Substantia nigra (tissue), 51 donors: ENCODE measurements at places on chromosomes 6 and 20.

DNA sequence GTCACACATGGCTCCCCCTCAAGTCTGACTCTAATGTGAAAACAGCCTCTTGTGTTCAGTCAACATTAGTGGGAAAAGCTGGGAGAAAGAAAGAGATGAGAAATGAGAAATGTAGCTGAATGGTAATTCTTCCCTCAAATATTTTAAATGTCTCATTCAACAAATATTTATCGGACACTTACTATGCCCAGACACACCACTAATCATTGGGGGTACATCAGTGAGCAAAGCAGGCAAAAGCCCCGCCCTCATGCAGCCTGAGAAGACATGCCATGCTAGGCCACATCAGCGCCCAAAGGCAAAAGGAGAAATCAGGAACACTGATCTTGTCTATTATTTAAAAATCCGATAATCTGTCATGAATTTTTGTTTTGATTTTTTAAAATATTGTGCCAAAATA lies 89.9 kb upstream of the ASF1A start:
- DNase-seq, result no peak

DNA sequence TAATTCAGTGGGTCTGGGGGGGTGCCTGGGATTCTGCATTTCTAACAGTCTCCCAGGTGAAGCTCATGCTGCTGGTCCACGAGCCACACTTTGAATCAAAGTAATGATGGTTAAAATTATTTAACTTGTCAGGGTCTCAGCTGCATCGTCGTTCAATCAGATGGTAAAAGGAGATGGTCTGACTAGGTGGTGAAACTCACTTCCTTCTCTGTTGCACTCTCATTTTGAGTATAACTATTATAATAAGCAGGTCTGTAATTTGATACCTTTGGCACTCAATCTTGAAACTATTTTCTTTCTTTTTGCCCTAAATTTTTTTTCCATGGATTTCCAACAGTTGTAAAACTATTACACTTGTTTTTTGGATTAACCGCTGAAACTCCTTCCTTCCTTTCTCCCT lies 292.5 kb downstream of the FARS2 start:
- no peak for DNase-seq

- no peak for DNase-seq
These were observed 57.8 kb upstream of the TPD52L1 start for GRCh38 chr6:125095580-125096301.

GRCh38 chr6:11146117-11146826 lies 34.7 kb upstream of the ERVFRD-1 start:
- DNase-seq, result no peak

DNA sequence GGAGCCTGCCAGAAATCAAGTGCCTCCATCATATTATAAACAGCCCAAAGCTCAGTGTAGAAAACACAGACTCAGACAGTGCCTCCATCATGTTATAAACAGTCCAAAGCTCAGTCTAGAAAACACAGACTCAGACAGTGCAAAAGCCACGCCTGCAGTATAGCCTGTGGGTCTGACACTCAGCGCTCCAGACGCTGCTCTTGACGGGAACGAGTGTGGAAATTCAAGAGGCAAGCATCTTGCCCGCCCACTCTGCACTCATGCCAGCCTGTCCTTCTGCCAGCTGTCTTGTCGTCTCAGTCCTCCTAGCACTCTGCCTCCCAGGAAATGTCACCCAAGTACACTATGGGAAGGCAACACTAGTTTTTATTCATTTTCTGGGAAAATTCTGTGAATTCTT lies 274.2 kb upstream of the CDH4 start:
- no peak for DNase-seq

DNA sequence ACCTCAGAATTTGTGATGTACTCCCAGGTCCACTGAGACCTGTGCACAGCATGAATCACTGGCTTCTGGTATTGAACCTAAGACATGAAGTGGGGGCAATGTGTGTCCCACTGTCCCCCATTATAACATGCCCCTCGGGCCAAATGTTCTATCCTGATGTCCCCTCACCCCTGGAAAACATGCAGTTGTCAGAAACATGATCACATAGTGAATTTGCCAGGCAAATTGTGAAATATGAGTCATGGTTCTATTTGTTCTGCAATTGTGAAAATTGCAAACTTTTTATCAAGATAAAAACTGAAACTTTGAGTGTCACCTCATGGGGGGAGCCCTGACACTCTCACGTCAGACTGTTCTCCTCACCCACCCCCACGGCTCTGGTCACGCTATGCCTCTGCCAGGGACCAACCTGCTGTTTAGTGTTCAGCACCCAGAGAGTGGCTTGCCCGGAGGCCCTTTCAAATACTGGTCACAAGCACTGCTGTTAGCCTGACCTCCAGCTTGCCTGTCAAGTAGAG lies 305.3 kb downstream of the CLIC5 start:
- DNase-seq, result no peak

GRCh38 chr6:159257846-159258245 lies 88.6 kb downstream of the FNDC1 start:
- DNase-seq, result no peak

DNA sequence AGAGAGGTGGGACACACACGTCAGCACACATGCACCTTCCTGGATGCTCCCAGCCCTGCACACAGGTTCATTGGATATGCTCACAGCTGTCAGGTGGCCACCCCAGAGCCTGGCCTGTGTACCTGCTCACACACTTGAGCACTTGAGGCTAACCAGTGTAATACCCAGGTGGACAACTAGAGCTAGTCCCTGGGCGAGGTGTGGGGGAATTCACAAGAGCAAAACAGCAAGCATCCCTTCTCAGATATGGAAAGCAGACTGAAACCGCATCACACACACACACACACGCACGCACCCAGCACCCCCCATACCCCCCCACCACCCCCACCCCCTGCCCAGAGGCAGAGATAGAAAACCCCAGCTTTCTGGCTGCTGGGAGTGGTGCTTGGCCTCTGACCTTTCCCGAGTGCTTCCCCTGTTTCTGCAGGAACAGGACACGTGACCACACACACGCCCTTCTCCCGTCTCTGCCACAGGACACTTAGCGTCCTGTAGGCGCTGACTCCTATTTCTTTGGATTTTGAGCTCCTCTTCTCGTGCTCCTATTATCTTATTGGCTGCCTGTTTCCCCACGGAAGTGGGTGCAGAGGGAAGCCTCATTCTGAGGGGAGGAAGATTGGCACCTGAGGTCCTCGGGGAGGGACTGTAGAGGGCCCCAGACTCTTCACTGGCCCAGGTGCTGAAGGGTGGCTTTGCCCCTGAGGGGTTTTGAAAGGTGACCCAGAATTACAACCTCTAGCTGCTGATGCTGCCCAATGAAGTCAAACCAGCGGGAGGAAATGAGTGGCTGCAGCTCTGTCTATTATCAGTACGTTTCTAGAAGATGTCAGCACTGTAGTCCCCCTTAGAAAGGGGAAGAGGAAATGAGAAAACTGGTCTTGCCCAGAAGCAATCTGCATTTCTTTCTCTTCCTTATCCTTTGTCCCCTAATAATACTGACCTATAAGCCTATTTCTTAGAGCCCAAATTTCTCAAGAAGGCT lies 65.8 kb downstream of the SYTL3 start:
- DNase-seq, result no peak

- no peak for DNase-seq
These were observed 79.4 kb downstream of the ASXL1 start for GRCh38 chr20:32437391-32438074.

DNA sequence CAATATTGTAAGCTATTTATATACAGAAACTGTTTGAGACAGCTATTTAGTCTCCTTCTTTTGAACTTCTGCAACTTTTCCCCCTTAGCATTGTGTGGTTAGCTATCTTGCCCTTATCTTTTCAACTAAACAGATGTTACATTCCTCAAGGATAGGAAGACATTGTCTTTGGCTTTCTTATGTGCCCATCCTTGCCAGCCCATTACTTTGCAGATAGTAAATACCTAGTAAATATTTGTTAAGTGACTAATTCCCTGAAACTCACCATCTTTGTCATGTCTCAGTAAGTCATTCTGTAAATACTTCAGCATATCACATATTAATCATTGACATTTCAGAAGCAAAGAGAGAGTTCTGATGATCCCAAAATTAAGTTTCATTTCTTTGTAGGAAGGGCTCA lies 69.1 kb upstream of the FLRT3 start:
- DNase-seq, result no peak

DNA sequence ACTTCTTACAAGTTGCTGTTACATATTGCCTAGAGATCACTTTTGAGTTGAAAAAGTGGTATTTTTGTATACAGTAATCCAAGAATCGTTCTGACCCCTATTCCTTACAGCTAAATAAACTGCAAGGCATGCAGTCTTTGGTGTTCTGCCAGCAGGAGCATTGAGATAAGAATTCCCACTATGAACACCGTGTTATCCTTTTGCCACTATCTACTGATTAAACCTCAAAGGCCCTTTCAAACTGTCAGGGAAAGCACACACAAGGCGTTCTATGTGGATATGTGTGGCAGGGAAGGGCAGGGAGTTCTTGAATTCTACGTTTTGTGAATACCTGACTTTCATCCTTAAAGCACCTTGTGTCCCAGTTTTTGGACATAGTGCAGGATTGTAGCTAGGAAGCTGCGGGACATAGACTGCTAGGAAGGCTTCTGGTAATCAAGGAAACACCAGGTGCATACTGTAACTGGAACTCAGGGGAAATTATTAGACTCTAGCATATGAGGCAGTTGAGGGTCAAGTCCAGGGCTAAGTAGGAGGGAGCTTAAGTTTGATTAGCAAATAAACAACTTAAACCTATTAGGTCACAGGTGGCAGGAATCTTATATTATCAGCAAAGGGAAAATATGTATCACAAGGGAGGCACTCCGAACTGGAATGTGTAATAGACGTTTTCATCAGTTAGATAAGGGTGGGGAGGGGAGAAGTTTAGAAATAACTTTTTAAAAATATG lies 506.6 kb downstream of the RNF144B start:
- no peak for DNase-seq

DNA sequence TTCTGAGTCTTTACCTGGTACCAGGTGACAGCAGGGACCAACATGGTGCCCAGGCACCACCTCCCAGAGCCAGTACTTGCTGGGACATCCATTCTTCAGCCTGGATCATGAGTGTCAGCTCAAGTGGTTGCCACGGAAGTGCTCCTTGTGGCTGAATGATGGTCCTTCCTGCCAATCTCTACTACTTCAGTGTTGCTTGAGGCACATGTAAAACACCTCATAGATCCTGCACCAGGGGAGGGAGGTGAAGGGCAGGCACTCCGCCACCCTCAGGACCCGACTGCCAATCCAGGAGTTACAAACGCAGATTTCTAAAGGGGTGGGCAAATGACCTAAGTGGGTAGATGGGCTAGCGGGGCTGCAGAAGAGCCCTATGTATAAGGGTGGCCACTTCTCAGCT lies 226.0 kb downstream of the PREX1 start:
- DNase-seq, result no peak

DNA sequence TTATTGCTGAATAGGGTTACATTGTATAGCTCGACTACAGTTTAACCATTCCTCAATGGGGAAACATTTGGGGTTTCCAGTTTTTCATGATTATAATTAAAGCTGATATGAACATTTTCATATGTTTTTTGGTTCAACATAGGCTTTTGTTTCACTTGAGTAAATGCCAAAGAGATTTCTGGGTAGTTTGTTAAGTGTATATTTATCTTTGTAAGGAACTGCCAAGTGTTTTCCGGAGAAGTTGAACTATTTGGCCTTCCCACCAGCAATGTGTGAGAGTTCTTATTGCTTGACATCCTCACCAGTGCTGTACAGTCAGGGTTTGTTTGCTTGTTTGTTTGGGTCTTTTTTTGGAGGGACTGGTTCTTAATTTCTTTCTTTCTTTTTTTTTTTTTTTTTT lies 83.7 kb upstream of the RALY start:
- DNase-seq, result no peak

DNA sequence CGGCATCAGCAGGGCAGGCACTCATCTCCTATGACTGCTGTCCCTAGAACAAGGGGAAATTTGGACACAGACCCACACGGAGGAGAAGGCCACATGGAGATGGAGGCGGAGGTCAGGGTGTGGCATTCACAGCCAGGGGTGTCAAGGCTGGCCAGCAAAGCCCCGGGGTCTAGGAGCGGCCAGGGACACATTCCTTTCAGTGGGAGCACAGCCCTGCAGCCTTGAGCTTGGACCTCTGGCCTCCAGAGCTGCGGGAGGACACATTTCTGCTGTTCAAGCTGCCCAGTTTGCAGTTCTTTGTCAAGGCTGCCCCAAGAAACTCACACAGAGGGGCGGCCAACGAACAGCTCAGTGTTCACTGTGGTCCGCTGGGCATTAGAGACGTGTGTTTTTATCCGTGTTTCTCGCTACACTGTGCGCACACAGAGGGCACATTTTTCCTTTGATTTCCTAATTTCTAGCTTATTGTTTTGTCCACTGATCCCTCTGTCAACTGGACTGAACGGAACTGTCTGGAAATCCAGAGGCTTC lies 93.4 kb upstream of the MPC1 start:
- DNase-seq, result no peak

DNA sequence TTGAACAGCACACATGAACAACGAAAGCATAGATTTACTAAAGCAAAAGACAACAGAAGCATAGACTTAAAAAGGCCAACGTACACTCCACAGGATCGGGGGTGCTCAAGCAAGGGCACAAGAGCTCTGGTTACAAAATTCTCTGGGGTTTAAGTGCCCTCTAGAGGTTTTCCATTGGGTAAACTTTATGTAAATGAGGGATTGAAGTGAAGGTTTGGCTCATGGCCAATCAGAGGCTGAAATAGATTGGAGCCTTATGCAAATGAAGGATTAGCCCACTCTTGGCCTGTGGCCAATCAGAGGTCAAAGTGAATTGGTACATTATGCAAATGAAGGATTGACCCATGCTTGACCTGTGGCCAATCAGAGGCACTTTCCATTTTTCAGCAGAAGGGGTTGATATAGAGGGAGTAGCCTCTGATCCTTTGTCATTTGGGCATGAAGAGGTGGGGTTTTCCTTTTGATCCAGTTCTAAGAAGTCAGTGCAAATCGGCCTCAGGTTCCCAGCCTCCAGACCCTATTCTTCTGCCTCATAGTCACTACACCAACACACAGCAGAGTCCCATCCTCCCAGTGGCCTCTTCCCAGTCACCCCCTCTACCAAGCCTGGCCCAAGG lies 244.9 kb downstream of the THBS2 start:
- no peak for DNase-seq

GRCh38 chr6:22064558-22064957 lies 232.3 kb downstream of the PRL start:
- no peak for DNase-seq

DNA sequence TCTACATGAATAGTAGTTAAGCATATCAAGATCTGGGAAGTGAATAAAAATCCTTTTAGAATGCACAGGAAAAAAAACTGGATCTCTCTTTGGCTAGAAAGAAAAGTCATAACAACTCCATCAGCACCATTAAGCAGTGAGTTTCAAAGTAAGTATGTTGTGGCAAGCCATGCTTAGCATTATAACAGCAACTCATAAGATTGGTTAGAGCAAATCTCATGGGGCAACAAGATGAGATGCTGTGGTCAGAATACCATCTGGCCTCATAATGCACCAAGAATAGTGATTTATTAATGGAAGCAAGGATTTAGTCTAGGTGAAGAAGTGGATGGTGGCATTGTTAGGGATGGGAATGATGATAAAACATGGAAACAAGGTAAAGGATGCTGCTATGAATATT lies 159.4 kb downstream of the PHF3 start:
- DNase-seq, result no peak

DNA sequence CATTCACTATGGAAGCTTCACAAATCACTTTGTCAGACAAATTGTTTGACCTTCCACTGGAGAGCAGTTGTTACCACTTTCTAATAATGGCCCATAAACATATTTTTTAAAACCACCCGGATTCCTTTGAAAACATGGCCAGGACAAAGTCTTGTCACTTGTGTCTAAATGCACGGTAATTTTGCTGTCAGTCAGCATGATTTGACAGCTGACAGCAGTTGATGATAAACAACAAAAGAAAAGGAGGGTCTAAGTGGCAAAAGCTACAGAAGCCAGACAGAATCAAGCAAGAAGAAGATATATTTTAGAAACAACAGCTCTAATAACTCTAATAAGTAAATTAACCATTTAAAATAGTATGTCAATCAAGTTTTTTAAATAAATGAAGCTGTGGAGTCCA lies 27.7 kb upstream of the CARMIL1 start:
- DNase-seq, result no peak
